ENCODE measurements at places on chromosomes 1 and 21.

GRCh38 chr1:184800876-184801275 lies 46.2 kb upstream of the EDEM3 start:
- no peak for DNase-seq

GRCh38 chr1:164086832-164087231 lies 472.2 kb upstream of the PBX1 start:
- no peak for DNase-seq

DNA sequence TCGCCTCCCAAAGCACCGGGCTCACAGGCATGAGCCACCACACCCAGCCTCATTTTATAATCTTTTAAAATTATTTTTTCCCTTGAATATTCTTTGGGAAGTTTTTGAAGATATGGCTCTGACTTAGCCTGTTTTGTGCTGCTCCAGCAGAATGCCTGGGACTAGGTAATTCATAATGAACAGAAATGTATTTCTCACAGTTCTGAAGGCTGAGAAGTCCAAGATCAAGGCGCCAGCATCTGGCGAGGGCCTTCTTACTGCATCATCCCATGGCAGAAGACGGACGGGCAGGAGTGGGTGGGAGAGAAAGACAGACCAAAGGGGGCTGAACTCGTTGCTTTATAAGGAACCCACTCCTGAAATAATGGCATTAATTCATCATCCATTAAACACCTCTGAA lies 99.0 kb upstream of the SLC25A33 start:
- no peak for DNase-seq

DNA sequence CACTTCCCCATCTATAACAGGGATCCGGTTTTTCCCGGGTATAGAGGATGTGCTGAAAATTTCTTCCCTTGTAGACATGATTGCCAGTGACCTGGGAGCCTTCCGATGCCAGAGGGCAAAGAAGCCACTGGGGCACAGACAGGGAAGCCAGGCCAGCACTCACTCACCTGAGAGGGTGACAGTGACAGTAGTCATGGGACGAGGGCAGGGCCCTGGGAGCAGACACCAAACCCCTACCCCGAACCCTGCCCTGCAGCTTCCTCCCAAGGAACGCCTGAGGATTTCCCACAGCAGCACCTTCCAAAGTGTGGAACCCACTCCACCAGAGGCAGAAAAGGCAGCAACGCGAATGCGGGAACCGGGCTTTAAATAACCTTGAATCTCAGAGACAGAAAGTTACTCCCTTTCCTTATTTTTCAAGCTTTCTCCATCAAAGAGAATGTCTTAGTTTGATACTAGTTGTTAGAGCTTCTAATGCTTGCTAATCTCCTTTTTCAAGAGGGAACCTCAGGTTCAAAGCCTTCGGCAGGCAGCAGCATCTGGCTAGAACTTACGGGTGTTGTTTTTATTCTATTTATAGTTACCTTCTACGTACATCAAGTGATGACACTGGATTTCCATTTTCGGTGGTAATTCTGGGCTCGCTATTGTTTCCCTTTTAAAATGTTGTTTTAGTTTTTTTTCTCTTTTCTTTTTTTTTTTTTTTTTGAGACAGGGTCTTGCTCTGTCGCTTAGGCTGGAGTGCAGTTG lies 2.8 kb downstream of the DDOST start:
- no peak for DNase-seq

DNA sequence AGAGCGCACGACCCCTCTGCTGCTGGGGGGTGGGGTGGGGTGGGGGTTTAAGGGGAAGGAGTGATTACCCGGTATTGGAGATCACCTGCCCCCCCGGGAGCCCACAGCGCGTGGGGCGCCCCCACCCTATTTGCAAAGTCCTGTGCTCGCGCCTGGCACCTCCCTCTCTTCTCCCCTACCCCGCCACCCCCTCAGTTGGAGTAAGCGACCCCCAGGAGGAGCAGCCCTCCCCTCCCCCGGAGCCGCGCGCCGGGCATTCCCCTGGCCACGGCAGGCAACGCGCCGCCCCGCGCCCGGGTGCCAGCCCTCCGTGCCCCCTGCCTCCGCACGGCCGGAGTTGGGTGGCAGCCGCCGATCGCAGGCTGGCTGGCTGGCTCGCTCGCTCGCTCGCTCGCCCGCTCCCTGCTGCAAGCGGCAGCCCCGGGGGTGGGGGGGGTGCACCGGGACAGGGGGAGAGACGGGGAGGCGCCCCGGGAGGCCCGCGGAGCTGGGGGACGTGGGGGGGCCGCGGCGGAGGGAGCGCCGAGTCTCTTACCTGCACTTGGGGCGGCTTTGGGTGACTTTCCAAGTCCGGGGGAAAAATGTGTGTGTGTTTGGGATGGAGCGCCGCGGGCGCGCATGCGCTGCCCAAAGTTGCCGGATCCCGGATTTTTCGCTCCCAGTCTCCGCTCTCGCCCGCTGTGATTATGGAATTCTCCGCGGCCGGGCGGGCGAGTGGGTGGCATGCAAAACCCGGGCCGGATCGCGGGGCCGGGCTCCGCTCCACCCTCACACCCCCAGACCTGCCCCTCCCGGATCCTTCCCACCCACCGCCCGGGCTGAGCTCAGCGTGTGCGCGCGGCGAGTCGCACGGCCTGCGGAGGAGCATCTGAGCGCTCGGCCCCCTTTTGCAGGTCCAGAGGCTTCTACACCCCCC lies at the start of gene CASZ1:
TSS of gene CASZ1 (minus strand) at position 618 of the 916 bp plus-strand sequence. CDS start 102,757 bp downstream, outside the sequence.
- DNase-seq, result peak; percentile 90
